ENCODE measurements at places on chromosomes 4 and X. TPM values are rescaled to one million over a fixed set of nuclear protein-coding genes. Genes with fewer than 3 reads are reported as not detected.

The ARSJ gene
- 7.3 TPM for total RNA-seq

DNA sequence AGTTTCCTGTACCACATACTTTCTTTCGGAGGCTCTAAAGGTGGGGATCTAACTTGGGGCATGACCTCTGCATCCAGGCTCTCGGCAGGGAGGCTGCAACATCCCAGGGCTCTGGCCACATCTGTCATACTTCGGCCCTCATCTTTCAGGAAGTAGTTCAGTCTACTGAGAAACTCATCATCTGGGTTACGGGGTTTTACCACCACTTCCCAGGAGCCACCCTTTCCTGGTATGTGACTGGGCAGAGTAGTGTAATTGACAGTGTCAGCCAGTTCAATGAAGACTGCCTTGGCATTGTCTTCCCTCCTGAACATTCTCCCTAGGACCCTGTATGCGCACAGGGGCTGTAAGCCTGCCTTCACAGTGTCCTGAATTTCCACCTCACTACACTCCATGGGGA lies 2.8 kb downstream of the PNMA5 start:
- H3K4me1 ChIP-seq, result no peaks in the 10 kb centered on the region
- no peaks in the 10 kb centered on the region for H3K27me3 ChIP-seq
- H3K27ac ChIP-seq, result no peak overlapping the region
- DNase-seq, result no peak
- H3K4me3 ChIP-seq, result no peak overlapping the region

The PAGE2 gene
- total RNA-seq, result not detected

DNA sequence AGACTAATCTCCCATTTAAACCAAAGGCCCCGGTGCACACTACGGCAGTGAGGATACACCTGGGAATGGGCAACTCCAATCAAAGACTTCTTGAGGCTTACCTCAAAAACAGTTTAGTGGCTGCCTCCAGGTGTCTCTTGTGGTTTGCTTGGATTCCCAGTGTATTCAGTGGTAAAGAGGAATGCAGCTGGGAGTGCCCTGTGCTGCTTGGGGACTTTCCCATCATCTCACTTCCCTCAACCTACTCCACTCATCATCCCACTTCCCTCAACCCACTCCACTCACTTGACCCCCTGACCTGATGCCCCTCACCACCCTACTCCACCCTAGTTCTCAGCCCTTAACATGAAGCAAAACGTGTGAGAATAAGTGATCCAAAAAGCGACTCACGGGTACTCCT lies 177.3 kb upstream of the ETNPPL start:
- no peaks in the 10 kb centered on the region for H3K4me1 ChIP-seq
- DNase-seq, result no peak
- peaks cover 1% of the 10 kb centered on the region for H3K27me3 ChIP-seq

The MAGEB1 gene
- not detected for total RNA-seq

- H3K27ac ChIP-seq, result no peak overlapping the region
- DNase-seq, result no peak
- no peaks in the 10 kb centered on the region for H3K4me1 ChIP-seq
- no peaks in the 10 kb centered on the region for H3K27me3 ChIP-seq
- no peak overlapping the region for H3K4me3 ChIP-seq
Measured at GRCh38 chr4:101993002-101993841, 202.7 kb downstream of the BANK1 start.

DNA sequence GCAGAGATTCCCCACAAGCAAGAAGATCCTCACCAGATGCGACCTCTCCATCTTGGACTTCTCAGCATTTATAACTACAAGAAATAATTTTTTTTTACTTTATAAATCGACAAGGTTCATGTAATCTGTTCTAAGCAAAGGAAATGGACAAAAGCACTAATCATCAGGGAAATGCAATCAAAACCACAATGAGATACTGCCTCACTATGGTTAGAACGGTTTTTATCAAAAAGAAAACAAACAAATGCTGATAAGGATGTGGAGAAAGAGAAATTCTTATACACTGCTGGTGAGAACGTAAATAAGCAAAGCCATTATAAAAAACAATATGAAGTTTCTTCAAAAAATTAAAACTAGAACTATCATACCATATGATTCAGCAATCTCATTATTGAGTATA lies 1382.6 kb downstream of the ARAP2 start:
- no peaks in the 10 kb centered on the region for H3K27me3 ChIP-seq
- no peaks in the 10 kb centered on the region for H3K4me1 ChIP-seq
- no peaks in the 10 kb centered on the region for H3K36me3 ChIP-seq
- DNase-seq, result no peak
- H3K27ac ChIP-seq, result no peak overlapping the region

The ENAM gene
- not detected for total RNA-seq

The CT45A1 gene
- total RNA-seq, result not detected

GRCh38 chr4:169366821-169367220 lies 96.1 kb upstream of the SH3RF1 start:
- H3K36me3 ChIP-seq, result no peaks in the 10 kb centered on the region
- H3K27ac ChIP-seq, result no peak overlapping the region
- DNase-seq, result no peak
- H3K4me1 ChIP-seq, result no peaks in the 10 kb centered on the region

- peaks cover 17% of the 10 kb centered on the region for H3K4me1 ChIP-seq
- H3K27ac ChIP-seq, result no peak overlapping the region
- no peak for DNase-seq
Measured at GRCh38 chr4:8595237-8596087, 2.9 kb downstream of the CPZ start.

DNA sequence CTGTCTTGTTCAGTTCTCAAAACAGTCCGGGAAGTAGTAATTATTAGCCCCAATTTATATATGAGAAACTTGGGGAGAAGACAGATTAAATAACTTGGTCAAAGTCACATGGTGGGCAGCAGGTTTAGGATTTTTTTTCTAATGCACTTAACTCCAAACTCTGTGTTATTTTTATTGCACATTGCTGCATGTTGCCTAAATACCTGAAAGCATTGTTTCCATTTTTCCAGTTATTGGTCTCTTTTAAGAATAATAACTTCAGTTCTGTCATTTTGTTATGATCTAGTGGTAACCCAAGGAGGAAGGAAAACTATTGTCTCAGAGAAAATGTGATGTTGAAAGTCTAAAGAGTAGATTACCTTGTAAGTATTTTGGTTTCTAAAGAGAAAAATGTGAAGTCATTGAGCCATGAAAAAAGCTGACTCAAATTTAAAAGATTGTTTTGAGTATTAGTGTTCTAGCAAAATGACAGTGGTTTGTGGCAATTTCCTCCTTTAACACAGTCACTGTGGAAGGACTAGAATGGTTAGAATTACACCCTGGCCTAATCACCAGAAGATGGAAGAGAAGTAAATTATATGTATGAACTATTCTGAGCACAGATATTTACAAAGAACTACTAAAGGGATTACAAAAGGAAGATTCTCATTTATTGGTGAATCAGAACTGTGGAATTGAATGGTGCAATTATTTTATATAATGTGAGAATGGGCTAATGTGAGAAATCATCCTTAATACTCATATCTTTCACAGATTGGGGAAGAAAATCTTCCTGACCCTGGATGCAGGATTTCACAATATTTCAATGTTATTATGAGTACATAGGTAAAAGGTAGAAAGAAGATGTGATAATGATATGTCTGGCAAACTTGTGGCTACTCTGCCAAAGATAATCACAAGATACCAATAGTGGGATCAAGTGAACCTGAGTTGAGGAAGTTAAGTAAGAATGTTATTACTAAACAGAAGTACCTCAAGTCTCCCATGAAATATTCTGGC lies 21.7 kb upstream of the CXCL8 start:
- H3K4me3 ChIP-seq, result no peak overlapping the region
- no peaks in the 10 kb centered on the region for H3K4me1 ChIP-seq
- DNase-seq, result no peak
- H3K27ac ChIP-seq, result no peak overlapping the region

- no peaks in the 10 kb centered on the region for H3K36me3 ChIP-seq
- H3K27ac ChIP-seq, result no peak overlapping the region
- H3K27me3 ChIP-seq, result no peaks in the 10 kb centered on the region
- no peaks in the 10 kb centered on the region for H3K4me1 ChIP-seq
- DNase-seq, result peak; percentile 29
- no peak overlapping the region for H3K4me3 ChIP-seq
Measured at GRCh38 chrX:56802921-56803849, 74.1 kb downstream of the NBDY start.

The SPACA5 gene
- not detected for total RNA-seq

DNA sequence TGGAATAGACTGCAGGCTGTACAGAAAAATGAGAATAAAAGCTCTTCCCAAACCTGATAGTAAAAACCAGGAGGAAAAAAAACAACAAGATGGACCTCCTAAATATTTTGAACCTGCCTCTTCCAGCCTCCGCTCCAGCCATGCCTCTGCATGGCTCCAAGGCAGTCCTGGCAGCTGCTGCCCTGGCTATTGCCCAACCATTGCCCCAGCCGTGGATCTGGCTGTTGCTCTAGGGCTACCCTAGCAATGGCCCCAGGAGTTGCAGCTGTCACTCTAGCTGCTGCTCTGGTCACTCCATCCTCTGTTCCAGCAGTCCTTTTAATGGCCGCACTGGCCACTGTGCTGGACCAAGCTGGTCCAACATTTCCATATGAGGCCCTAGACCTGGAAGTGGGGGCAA lies 1756.0 kb downstream of the C4orf33 start:
- H3K4me1 ChIP-seq, result no peaks in the 10 kb centered on the region
- no peak for DNase-seq
- no peaks in the 10 kb centered on the region for H3K27me3 ChIP-seq
- H3K4me3 ChIP-seq, result no peak overlapping the region

The IBSP gene
- not detected for total RNA-seq

The CACNA1F gene
- 0.09 TPM for total RNA-seq

The TECRL gene
- not detected for total RNA-seq

The NCAPG gene
- 54.0 TPM for total RNA-seq

The GC gene
- not detected for total RNA-seq

DNA sequence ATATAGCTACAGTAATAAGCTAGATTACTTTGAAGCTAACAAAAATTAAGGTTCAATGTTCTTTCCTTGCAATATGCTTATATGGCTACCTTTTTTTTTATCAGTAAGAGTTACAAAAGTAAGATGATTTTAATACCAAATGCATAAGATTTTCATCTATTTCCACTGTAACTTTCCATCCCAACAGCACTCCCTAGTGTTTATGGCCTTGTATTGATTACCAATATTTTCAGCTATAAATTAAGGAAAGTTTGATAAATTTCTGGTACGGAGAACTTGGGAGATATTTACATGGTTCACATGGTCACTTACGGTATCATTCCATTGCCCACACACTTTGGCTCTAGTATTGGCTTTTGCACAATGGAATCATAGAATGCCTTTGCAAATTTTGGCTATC lies 448.9 kb upstream of the PABPC4L start:
- H3K36me3 ChIP-seq, result no peaks in the 10 kb centered on the region
- no peaks in the 10 kb centered on the region for H3K4me1 ChIP-seq
- no peak overlapping the region for H3K4me3 ChIP-seq
- no peak overlapping the region for H3K27ac ChIP-seq
- no peaks in the 10 kb centered on the region for H3K27me3 ChIP-seq

GRCh38 chr4:700587-701264 lies 4.9 kb upstream of the PCGF3 start:
- H3K27me3 ChIP-seq, result no peaks in the 10 kb centered on the region
- H3K27ac ChIP-seq, result no peak overlapping the region
- no peak overlapping the region for H3K4me3 ChIP-seq
- H3K4me1 ChIP-seq, result no peaks in the 10 kb centered on the region
- no peaks in the 10 kb centered on the region for H3K36me3 ChIP-seq
- no peak for DNase-seq

The MGARP gene
- 0.26 TPM for total RNA-seq

DNA sequence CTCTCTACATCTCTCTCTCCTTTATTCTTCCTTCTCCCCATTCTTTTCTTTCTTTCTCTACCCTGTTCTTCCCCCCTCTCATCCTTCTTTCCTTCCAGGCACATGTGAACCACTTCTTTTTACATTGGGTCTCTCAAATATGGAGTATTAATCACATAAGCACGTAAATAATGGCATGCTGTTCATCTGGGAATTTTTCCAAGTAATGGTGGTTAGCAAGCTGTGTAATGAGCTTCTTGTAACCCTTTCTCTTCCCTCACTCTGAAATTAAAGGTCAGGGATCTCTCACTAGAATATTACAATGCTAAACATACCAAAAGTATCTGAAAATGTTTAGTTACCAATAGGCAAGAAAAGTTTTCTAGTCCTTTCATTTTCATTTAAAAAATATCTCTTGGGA lies 239.9 kb upstream of the TEX13A start:
- no peaks in the 10 kb centered on the region for H3K36me3 ChIP-seq
- no peaks in the 10 kb centered on the region for H3K4me1 ChIP-seq
- no peak for DNase-seq
- H3K4me3 ChIP-seq, result no peak overlapping the region
- no peaks in the 10 kb centered on the region for H3K27me3 ChIP-seq

DNA sequence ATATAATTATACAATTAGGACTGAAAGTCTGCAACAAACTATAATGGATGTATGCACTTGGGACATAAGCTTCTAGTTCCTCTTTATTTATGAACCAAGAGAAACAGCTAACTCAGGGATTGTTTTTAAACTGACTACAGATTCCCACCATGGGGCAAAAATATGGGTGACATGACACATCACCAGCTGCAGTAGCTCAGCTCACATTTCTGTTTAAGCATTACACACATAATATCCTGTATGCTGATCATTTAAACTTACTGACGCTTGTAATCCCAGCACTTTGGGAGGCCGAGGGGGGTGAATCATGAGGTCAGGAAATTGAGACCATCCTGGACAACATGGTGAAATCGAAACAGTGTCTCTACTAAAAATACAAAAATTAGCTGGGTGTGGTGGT lies 11.5 kb downstream of the FGB start:
- no peaks in the 10 kb centered on the region for H3K36me3 ChIP-seq
- H3K4me1 ChIP-seq, result 0 out of 2 replicates have a peak, but pooled peaks cover 5% of the 10 kb centered on the region
- DNase-seq, result no peak
- H3K27me3 ChIP-seq, result no peaks in the 10 kb centered on the region
- H3K4me3 ChIP-seq, result no peak overlapping the region

The TEX11 gene
- total RNA-seq, result not detected

The UGT2B15 gene
- total RNA-seq, result 0.32 TPM

The CNKSR2 gene
- not detected for total RNA-seq

DNA sequence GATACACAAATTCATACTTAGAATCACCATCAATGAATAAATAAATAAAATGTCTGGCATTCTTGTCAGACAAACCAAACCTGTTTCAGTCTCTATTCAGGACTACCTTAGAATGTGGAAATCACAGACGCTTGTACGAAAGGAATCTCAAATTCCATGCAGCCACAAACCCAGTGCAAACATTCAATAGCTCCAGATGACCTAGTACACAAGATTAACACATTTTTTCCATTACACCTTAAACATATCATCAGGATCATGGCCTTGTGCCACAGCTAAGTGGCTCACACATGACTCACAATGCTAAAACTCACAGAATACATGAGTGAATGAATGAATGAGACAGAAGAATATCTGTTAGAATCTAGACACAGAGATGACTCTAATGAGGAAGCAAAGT lies 134.2 kb downstream of the PWWP3B start:
- peaks cover 13% of the 10 kb centered on the region for H3K4me1 ChIP-seq
- peak; percentile 47 for DNase-seq
- H3K27me3 ChIP-seq, result no peaks in the 10 kb centered on the region
- peak overlapping the region; percentile 81 for H3K27ac ChIP-seq
- no peak overlapping the region for H3K4me3 ChIP-seq
- H3K36me3 ChIP-seq, result no peaks in the 10 kb centered on the region
